ENCODE measurements at places on chromosomes 1 and 21.

- DNase-seq = peak; percentile 99
Observed at GRCh38 chr1:43858324-43858723, 75.3 kb upstream of the ARTN start.

- DNase-seq = peak; percentile 15
Observed at GRCh38 chr1:3105167-3105863, 36.3 kb downstream of the PRDM16 start.

- peak; percentile 90 for DNase-seq
Observed at GRCh38 chr1:8027748-8028570, 1.9 kb upstream of the ERRFI1 start.

- DNase-seq = no peak
Observed at GRCh38 chr1:165551469-165551868, 7.7 kb downstream of the LRRC52 start.

DNA sequence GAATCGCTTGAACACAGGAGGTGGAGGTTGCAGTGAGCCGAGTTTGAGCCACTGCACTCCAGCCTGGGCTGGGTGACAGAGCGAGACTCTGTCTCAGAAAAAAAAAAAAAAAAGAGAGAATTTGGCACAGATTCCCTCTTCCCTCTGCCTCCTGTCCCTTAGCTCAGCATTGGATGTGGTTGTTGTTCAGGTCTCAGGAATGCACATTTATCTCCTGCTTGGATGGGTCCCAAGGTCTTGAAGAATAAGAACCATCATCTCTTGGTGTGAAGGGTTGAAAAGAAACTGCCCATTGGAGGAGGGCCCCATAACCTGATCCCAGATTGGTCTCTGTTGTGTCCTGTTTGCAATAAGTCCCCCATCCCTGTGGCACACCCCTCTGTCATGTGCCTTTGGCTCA is 34.9 kb downstream of the UBIAD1 start:
- peak; percentile 13 for DNase-seq

DNA sequence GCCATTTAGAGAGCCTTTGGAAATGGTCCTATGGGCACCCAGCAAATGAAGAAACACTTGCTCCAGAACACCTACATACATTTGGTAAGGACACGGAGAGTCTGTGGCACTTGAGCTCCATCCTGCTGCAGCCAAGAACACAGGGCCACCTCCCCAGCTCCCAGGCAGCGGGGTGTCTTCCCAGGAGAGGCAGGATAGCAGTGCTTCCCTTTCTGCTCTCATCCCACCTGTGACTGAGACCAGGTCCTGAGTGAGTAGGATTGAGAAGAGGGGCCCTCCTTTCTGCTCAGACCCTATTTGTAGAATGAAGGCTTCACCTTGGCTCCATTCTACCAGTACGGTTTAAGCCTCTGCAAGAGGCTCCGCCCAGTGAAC is 4.1 kb downstream of the C1orf174 start:
- DNase-seq = no peak

DNA sequence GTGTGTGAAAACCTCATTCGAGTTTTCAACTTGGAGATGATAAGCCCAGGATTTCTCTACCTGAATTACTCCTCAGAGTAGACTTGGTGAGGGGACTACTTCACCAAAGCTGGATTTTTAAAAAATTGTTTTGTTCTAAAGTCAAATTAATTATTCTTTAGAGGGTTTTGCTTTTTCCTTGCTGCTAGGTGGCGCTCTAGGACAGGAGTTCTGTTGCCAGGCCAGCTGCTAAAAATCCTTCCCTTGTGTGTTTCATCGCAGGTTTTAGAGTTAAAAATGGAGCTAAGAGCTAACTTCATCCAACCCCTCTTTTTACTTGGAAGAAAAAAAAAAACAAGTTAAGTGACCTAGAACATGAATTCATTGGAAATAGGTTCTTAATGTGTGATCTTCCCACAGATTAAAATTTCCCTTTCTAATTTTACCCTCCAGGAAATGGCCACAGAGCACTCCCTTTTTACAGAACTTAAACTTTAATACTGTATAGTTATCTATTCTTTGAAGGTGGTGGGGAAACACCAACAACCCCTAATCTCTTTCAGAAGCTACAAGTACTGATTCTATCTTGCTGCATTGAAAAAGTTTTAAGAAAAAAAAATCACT is 36.7 kb upstream of the FAM163A start:
- DNase-seq = peak; percentile 65

DNA sequence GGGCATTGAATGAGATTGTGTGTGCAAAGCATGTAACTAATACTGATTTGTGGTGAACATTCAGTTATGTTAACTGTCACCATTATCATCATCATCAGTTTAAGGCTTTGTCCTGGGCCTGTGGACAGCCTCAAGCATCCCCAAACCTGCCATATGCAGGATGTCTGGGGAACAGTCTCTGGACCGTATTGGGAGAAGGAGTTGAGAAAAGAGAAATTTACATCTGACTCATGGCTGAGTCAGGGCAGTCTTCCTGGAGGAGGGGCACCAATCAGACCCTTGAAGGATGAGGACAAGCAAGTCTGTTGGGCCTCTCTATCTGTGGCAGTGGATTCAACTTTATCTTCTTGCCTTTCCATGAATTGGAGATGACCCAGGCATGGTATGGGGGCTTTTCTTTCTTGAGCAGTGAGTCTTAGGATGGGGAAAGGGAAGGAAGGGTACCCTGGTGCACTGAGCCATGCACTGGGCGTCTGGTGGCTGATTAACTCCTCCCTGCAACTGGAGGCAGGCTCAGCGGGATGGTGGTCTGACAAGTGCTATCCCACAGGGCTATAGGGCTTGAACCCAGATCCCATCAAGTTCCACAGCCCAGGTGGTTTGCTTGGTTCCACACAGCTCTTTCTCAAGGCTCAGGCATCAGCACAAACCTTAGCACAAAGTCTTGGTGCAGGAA is 2.9 kb downstream of the PADI3 start:
- DNase-seq = peak; percentile 53

- peak; percentile 77 for DNase-seq
Observed at GRCh38 chr1:230205719-230206198, 138.7 kb downstream of the GALNT2 start.

DNA sequence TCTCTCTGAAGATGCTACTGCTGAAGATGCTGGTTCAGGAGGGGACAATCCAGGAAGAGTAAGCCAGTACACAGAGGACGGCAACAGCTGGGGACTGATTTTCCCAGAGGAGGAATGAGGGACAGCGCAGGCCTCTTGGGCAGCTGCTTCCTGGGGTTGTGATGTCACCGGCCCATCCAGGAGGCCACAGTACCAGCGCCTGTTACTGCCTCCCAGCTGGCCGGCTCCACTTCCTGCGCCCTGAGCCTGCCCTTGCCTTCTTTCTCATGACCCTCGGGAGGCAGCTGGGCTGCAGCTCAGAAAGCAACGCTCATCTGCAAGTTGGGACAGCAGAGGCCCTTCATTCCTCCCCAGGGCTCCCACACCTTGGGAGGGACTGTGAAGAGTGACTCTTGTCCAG is 21.9 kb upstream of the ID3 start:
- DNase-seq = peak; percentile 40

- no peak for DNase-seq
Observed at GRCh38 chr1:214292322-214292721, 11.4 kb downstream of the SMYD2 start.

DNA sequence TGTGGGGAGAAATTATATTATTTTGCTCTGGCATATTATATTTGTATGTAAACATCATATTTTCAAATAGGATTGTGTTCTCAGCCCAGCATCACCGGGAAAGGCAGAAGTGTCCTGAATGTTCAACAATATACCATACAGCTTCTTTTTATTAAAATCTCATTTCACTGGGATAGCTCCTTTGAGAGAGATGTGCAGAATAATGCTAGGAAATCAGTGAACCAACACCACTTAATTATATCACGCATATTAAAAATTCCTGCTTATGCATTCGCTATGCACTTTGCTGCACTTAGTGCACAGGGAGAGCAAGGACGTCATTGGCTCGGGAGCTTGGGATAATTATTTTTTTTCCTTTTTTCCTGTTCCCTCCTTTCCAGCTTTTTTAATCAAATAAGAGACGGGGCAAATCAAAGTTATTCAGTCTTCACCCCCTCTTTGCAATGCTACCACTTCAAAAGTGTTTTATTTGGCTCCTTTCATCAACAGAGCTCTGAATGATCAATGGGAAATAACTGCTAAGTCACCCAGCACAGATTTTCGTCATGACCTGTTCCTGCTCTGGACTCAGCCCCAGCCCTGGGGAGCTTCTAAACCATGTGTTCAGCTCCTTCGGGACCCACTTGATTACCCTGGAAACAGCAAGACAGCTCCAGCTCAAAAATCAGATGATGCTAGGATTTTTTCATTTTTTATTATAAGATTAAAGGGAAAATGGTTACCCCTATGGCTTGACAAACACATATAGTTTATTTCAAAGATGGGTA is 165.5 kb upstream of the DUSP10 start:
- DNase-seq = no peak

DNA sequence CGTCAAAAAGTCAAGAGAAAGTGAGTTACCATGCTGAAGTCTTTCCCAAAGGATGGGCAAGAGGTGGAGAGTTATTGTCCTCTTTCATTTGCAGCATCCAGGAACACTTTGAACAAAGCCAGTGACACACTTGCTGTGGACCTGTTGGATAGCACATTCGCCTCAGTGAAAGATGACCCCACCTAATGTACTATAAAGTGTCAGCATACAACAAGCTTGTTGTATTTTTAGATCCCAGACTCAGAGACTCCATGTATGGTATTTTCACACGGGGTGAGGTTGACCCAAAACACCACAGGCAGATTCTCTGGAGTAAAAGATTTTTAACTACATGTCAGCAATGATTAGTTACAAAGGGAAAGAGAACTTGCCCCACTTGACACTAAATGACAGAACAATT is 273.8 kb downstream of the PTBP2 start:
- DNase-seq = peak; percentile 48

- no peak for DNase-seq
Observed at GRCh38 chr1:189192741-189193520, 1284.7 kb downstream of the BRINP3 start.

- DNase-seq = peak; percentile 15
Observed at GRCh38 chr1:18849261-18849711, 10.2 kb downstream of the TAS1R2 start.

DNA sequence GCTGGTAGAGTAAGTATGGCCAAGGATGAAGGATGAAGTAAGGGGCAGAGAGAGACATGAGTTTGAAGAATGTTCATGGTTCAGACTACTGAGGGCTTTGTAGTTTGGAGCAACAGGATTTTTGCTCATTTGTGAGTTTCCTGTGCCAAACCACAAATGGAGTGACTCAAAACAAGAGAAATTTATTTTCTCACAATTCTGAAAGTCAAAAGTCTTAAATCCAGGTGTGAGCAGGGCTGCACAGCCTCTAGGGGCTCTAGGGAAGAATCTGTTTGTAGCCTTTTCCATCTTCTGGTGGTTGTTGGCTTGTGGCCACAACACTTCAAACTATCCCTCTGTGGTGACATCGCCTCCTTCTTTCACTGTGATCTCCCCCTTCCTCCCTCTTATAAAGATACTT is 58.9 kb downstream of the RHOU start:
- DNase-seq = no peak

DNA sequence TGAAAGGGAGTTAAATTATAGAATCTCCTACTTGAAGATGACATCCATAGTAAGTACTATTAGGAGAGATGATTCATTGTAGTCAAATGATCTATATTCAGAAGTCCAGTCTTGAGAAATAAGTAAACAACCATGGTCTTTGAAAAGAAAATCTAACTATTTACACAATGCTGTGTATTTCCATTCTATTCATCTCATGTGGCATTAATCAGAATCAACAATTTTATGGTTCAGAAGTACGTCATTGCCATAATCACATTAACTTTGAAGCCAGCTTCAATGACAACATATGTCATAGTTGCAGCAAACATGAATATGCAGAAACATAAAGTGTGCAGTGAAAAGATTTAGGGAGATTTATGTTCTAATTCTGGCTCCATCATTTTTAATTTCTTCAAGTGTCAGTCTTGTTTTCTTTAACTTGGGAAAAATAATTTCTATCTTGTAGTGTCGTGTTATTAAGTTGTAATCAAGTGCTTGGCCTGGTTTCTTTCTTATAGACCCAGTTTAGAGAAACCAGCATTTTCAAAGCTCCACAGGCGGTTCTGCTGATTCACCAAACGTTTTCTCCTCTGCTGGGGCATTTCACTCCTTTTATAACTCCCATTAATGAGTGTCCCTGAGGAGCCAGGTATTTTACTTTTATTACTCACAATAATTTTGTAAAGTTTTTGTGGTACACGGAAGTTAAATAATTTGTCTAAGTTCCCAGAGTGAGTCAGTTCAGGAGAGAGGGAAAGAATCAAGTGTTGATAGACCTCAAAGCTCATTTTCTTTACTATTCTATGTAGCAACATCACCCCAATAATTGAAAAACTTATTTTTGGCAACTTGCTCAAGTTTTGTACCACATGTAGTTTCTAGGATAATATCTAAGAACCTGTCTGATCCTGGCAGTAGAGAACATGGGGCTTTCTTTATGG is 35.9 kb upstream of the PTGS2 start:
- peak; percentile 18 for DNase-seq
